ENCODE measurements at places on chromosomes 5 and 9.

- DNase-seq = no peak
Observed at GRCh38 chr9:137281345-137282116, 4.0 kb downstream of the TOR4A start.

GRCh38 chr9:121876658-121877271 lies 216.3 kb downstream of the TTLL11 start:
- no peak for DNase-seq

- DNase-seq = no peak
Observed at GRCh38 chr5:42400474-42400873, 22.8 kb upstream of the GHR start.

GRCh38 chr5:171270136-171270535 lies 38.9 kb upstream of the TLX3 start:
- no peak for DNase-seq

GRCh38 chr9:136946228-136947027 lies 1.4 kb downstream of the C8G start:
- no peak for DNase-seq

All from large intestine (tissue), 12 donors.